ENCODE measurements at places on chromosomes 3 and 15. TPM values are rescaled to one million over a fixed set of nuclear protein-coding genes. Genes with fewer than 3 reads are reported as not detected.

The NR2E3 gene
- total RNA-seq, result 0.34 TPM

The GATM gene
- 2.3 TPM for total RNA-seq

The SRPRB gene
- 58.1 TPM for total RNA-seq

The SLC24A5 gene
- not detected for total RNA-seq

The HCN4 gene
- 0.38 TPM for total RNA-seq

Data from A549 treated with AZD2906 at 1 μM for 4 hours (cell line).